ENCODE measurements at places on chromosomes 4 and X.

GRCh38 chr4:184845367-184846021, 19.7 kb upstream of the ACSL1 start:
- DNase-seq = no peak

DNA sequence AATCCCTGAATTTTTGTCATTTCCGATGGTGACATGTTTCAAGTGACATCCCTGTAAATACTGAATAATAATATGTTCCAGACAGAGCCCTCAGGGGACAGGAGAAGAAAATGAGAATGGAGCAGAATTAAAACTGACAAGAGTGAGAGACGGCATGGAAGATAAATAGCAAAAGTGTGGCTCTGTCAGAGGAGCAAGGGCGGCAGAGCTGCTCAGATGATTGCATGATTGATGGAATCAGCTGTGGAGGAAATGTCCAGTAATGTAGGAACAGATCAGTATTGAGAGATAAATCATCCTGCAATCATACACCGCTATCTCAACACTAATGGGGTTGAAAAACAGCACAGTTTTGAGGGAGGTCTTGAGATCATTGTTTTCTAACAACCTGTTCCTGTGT, 350.3 kb downstream of the STIM2 start:
- no peak for DNase-seq

GRCh38 chr4:20809812-20810211, 109.6 kb downstream of the PACRGL start:
- DNase-seq = no peak

- DNase-seq = no peak
These were observed 1.0 kb upstream of the DAPP1 start for GRCh38 chr4:99815597-99816011.

GRCh38 chr4:152956650-152957436, 20.7 kb downstream of the FHDC1 start:
- peak; percentile 35 for DNase-seq

GRCh38 chrX:119942831-119943184, 743 bp downstream of the NKAP start:
- DNase-seq = no peak

- no peak for DNase-seq
These were observed 419.3 kb upstream of the SLIT2 start for GRCh38 chr4:19832411-19832810.

- no peak for DNase-seq
These were observed 35.6 kb downstream of the COL25A1 start for GRCh38 chr4:109266891-109267290.

DNA sequence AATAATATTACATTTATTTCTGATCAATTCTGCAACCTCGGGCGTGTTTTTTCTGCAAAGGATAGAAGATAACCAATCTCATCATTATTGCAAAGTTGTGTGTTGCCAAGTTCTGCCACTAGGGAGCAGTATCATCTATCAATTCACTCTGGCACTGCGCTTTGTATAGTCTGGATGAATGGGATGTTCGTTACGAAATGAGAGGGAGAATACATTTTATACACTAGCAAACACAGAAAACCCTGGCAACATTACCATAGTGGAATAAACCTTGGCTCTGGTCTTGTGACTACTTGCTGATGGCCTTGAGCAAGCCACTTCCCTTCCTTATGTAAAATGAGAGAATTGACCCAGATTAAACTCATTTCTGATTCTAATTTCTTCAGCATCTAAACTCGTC, 97.5 kb upstream of the ZNF518B start:
- no peak for DNase-seq

GRCh38 chrX:79065696-79066095, 78.8 kb upstream of the GPR174 start:
- no peak for DNase-seq

DNA sequence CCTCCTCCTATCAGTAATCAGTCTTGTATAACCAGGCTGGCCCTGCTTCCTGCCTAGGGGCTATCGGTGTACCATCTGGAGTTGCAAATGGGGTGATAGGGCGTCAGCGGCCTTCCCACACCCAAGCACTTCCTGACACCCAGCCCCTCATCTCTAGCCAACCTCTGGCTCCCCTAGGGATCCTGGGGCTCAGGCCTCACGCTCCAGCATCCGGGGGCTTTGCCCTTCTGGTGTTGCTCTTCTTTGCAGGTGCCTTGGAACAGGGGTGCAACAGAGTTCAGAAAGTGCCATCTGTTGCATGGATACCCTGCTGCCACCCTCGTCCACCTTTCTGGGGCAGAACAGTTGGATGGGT, 4.1 kb downstream of the IL9R start:
- DNase-seq = no peak

- no peak for DNase-seq
These were observed 55.5 kb upstream of the GABRG1 start for GRCh38 chr4:46179356-46179755.

DNA sequence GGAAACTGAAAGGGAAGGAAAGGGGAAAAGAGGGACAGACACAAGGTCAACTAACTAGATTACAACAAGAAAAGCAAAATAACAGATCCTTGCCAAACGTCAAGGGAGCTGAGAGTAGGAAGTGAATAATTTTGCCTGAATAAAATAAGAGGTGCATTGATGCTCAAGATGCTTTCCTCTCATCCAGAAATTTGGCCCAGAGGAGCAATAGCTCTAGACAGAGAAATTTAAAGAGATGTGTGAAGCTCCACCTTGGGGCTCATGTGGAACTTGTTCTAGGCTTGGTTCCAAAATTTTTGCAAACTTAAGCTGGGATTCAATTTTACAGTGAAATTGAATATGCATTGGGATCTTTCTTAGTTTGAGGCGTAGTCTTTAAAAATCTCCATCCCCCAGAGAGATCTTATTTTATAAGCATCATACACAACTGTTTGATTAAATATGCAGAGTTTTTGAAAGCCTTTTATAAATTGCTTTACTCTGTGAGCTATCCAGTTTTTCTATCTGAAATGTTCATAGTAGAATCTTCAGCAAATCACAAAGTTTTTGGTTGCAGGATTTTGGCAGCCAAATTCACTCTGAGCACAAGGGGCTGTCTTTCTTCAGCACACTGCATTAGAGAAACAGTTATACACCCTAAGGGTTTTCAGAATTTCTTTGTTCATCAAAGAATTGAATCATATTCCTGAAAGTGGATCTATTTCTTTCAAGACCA, 1159.5 kb downstream of the ADGRL3 start:
- no peak for DNase-seq

GRCh38 chr4:37951461-37952352, 8.5 kb upstream of the PTTG2 start:
- DNase-seq = no peak

GRCh38 chr4:37431417-37431743, 186.8 kb downstream of the NWD2 start:
- DNase-seq = no peak

GRCh38 chr4:168551211-168551610, 54.4 kb downstream of the PALLD start:
- DNase-seq = no peak

- DNase-seq = peak; percentile 97
These were observed at the start of gene MAD2L1 for GRCh38 chr4:120066517-120067340. TSS of gene MAD2L1 (minus strand) at chr4:120066848. CDS start at chr4:120066734, 114 bp downstream.

DNA sequence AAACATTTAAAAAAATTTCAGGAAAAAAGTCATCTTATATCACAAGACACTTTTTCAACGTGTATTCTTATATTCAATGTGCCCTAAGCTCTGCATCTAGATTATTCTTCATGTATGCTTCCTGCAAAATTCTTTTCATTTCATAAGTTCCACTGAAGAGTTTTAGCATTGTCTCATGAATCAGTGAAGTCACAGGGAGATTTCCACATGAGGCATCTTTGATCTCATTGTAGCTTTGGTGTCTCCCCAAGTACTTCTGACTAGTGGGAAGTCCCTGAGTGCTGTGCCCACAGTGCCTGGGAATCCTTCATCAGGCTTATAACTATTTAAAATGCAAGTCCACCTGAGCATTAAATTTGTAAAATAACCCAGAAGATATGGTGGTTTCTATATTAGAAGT, 123.8 kb downstream of the MAD2L1 start:
- DNase-seq = no peak

DNA sequence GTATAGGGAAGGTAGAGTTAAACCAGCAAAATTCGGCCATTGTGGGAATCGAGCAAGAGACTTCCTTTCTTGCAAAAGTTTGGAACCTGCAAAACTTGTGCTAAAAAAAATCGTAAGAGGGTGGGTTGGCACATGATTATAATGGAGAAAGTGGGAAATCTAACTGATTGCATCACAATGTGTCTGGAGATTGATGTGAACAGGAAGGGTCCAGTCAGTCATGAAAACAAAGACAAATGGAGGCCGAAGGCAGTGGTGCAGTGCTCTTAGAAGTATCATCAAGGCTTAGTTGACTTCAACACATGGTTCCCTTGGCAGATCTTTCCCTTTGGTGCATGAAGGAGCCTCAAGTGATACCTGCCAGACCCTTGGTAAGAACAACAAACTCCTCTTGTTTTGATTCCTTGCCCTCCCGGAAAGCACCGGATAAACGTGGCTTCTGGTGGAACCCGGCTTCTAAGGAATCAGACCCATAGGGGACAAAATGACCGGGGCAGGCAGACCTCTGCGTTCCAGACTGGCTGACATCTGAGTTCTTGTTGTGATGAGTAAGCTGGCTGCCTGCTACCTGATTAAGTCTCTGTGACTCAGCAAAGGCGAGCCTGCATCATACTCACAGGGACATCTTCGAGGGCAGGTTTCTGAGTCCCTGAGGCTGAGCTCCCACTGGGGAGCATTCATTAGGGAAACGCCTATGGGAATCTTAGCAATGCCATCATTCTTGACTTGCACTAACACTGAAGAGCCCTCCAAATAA, 87.7 kb upstream of the MAP3K15 start:
- DNase-seq = no peak
